Hindlimb muscle (tissue), 1 donor: ENCODE measurements at places on chromosomes 4 and X. TPM values are rescaled to one million over a fixed set of nuclear protein-coding genes. Genes with fewer than 3 reads are reported as not detected.

The FGFR3 gene
- 1.8 TPM for polyA plus RNA-seq

GRCh38 chr4:47530801-47531200 lies 45.7 kb downstream of the ATP10D start:
- DNase-seq: no peak

DNA sequence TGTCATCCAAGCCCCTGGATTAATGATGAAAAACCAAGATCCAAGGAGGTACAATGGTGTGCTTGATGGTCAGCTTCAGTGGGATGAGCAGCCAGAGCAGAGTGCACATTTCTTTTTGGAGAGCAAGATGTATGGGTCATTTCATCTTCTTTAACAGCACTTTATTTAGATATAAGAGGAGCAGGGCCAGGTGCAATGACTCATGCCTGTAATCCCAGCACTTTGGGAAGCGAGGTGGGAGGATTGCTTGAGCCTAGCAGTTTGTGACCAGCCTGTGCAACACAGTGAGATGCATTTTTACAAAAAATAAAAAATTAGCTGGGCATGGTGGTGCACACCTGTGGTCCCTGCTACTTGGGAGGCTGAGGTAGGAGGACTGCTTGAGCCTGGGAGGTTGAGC lies 45.3 kb upstream of the MAP3K15 start:
- no peak for DNase-seq

DNA sequence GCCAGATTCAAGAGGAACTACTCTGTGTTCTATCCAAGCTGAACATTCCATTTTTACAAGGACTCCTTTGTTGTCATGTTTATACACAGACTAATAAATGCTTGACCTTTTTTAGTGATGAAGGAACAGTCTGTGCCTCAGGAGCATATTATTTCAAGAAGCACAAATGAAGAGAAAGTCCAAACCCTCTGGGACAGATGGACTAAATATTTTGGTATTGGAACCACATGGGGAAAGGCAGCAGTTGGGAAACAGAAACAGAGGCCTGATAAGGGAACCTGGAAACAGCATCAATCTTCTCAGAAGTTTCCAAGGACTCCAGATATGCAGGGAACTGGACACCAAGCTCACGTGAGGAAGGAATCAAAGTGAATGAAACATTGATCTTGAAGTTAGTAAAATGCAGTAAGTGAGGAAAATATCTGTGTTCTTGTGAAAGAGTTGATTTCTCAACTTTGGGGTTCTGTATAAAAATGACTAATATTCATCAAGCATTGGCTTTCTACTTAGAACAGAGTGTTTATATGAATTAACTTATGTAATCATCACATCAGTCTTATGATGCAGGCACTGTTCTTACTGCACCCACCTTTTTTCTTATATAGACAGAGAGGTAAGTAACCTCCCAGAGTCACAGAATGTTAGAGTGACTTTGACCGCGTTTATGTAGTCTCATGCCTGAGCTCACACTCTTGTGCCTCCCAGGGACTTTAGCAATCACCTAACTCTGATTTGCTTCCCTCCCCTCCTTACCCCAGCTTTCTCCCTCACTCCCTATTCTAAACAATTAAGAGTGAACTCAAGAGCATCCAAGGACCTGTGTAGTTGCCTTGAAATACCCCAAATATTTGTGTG lies 148.9 kb upstream of the JADE1 start:
- DNase-seq: no peak
